ENCODE measurements at places on chromosomes 13 and 19.

GRCh38 chr13:30319655-30320054, 12.3 kb upstream of the KATNAL1 start:
- H3K36me3 ChIP-seq, result no peaks in the 10 kb centered on the region
- H3K4me1 ChIP-seq, result no peaks in the 10 kb centered on the region
- DNase-seq, result no peak
- H3K4me3 ChIP-seq, result no peak overlapping the region
- no peaks in the 10 kb centered on the region for H3K27me3 ChIP-seq
- no peak overlapping the region for H3K27ac ChIP-seq

GRCh38 chr19:12000152-12000981, 35.1 kb downstream of the ZNF433 start:
- no peaks in the 10 kb centered on the region for H3K27me3 ChIP-seq
- H3K4me1 ChIP-seq, result peaks cover 19% of the 10 kb centered on the region
- DNase-seq, result peak; percentile 70
- peaks cover 49% of the 10 kb centered on the region for H3K36me3 ChIP-seq
- H3K4me3 ChIP-seq, result no peak overlapping the region

- DNase-seq, result no peak
- H3K4me1 ChIP-seq, result no peaks in the 10 kb centered on the region
- H3K27me3 ChIP-seq, result no peaks in the 10 kb centered on the region
- no peak overlapping the region for H3K4me3 ChIP-seq
Measured at GRCh38 chr19:28075229-28075628, 1137.7 kb downstream of the UQCRFS1 start.

- no peak overlapping the region for H3K27ac ChIP-seq
- no peaks in the 10 kb centered on the region for H3K36me3 ChIP-seq
- H3K4me1 ChIP-seq, result peaks cover 5% of the 10 kb centered on the region
- H3K4me3 ChIP-seq, result no peak overlapping the region
Measured at GRCh38 chr13:44583137-44583536, 7.0 kb upstream of the TSC22D1 start.

DNA sequence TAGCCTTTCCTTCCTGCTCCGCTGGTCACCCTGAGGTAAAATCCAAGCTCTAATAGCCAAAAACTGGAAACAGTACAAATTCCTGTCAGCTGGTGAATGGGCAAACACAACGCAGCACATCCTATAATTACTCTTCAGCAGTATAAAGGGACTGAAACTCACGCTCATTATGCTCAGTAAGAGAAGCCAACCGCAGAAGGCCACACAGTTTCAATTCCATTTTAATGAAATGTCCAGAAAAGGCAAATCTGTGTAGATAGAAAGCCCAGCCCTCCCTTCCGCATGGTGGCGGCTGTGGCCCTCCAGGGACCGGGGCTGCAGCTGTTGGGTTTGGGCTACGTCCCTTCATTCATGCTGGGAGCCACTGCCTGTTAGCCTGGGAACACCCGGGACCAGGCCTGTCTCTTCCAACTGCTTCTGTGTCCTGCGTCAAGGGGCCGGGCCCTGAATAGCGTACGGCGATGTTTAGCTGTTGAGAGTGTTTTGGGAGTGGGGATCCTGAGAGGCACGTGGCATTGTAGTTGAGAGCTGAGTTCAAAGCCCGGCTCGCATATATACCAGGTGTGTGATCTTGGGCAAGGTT, 23.5 kb downstream of the NKPD1 start:
- no peak overlapping the region for H3K27ac ChIP-seq
- H3K4me3 ChIP-seq, result no peak overlapping the region
- no peaks in the 10 kb centered on the region for H3K4me1 ChIP-seq
- H3K36me3 ChIP-seq, result no peaks in the 10 kb centered on the region
- no peaks in the 10 kb centered on the region for H3K27me3 ChIP-seq

GRCh38 chr13:100564444-100565223, 24.0 kb downstream of the GGACT start:
- no peak for DNase-seq
- H3K4me1 ChIP-seq, result no peaks in the 10 kb centered on the region
- H3K36me3 ChIP-seq, result peaks cover 12% of the 10 kb centered on the region
- no peak overlapping the region for H3K27ac ChIP-seq

DNA sequence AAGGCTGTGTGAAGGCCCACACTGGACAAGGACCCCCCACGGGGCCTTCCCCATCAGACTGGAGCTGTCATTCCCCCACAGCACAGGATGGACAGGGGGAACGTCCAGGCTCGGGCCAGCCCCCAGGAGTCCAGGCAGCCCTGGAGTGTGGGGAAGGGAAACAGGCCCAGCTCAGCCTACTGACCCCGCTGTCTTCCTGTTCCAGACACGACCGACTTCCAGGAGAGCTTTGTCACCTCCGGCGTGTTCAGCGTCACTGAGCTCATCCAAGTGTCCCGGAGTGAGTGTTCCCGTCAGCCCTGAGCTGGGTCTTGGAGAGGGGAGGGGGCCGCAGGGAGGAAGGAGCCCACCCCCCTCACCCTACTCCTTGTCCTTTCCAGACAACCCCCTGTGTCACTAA, 47.0 kb downstream of the SMIM24 start:
- no peak overlapping the region for H3K4me3 ChIP-seq
- peaks cover 10% of the 10 kb centered on the region for H3K4me1 ChIP-seq

- H3K36me3 ChIP-seq, result peaks cover 48% of the 10 kb centered on the region
- H3K27ac ChIP-seq, result no peak overlapping the region
- DNase-seq, result no peak
- no peaks in the 10 kb centered on the region for H3K27me3 ChIP-seq
- H3K4me1 ChIP-seq, result peaks cover 16% of the 10 kb centered on the region
Measured at GRCh38 chr13:77213644-77214043, 113.2 kb downstream of the MYCBP2 start.

DNA sequence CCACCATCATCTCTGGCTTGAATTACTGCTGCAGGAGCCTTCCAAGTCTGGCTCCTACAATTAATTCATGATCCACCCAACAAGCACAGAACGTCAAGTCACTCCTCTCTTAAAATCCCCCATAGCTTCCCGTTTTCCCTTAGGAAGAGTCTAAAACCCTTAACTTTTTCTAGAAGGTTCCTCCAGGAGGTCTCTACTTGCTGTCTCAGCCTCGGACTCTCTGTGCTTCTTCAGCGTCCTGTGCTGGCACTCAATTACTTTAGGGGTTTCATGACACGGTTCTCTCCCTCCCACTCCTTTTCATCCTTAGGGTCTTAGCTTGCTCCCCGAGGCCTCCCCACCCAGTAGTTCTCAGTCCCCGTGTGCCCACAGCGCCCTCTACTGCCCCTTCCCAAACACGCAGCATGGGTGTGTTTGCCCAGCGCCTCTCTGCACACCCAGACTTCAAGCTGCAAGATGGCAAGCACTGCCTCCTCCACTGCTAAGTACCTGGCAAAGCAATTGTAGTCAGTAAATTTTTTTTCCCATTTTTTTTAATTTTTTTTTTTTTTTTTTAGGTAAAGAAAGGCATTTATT, 25.8 kb upstream of the MAP3K10 start:
- H3K27me3 ChIP-seq, result no peaks in the 10 kb centered on the region
- H3K4me1 ChIP-seq, result peaks cover 13% of the 10 kb centered on the region
- H3K4me3 ChIP-seq, result no peak overlapping the region
- no peaks in the 10 kb centered on the region for H3K36me3 ChIP-seq

- no peaks in the 10 kb centered on the region for H3K4me1 ChIP-seq
- H3K4me3 ChIP-seq, result no peak overlapping the region
- DNase-seq, result no peak
- H3K27me3 ChIP-seq, result peaks cover 4% of the 10 kb centered on the region
Measured at GRCh38 chr13:80276371-80277289, 64.3 kb downstream of the SPRY2 start.

DNA sequence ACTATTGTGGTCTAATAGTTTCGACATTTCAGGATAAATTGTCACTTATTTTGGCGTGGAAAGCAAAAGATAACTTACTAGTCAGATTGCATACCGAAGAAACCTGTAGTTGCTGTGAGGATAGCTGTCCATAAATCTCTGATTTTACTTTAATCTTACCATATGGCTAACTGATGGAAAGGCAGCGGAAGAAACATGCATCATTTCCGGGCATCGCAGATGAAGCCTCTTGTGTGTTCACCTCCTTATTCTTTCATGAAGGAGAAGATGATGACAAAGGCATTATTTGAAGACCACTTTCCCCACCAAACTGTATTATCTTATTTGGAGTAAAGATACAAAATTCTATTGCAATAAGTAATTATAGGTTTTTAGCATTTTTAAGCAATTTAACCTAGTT, 763.6 kb upstream of the SLITRK6 start:
- no peak for DNase-seq
- H3K27ac ChIP-seq, result no peak overlapping the region
- no peak overlapping the region for H3K4me3 ChIP-seq
- no peaks in the 10 kb centered on the region for H3K4me1 ChIP-seq
- no peaks in the 10 kb centered on the region for H3K36me3 ChIP-seq
- no peaks in the 10 kb centered on the region for H3K27me3 ChIP-seq

GRCh38 chr13:108769213-108770070, 140.0 kb downstream of the MYO16 start:
- H3K4me3 ChIP-seq, result no peak overlapping the region
- no peak overlapping the region for H3K27ac ChIP-seq
- no peaks in the 10 kb centered on the region for H3K4me1 ChIP-seq

- H3K36me3 ChIP-seq, result peaks cover 2% of the 10 kb centered on the region
- H3K4me3 ChIP-seq, result no peak overlapping the region
- H3K27me3 ChIP-seq, result no peaks in the 10 kb centered on the region
- no peak overlapping the region for H3K27ac ChIP-seq
Measured at GRCh38 chr13:28753208-28753892, 34.6 kb upstream of the SLC46A3 start.

- no peaks in the 10 kb centered on the region for H3K27me3 ChIP-seq
- H3K36me3 ChIP-seq, result no peaks in the 10 kb centered on the region
- H3K4me1 ChIP-seq, result no peaks in the 10 kb centered on the region
- no peak overlapping the region for H3K4me3 ChIP-seq
- H3K27ac ChIP-seq, result no peak overlapping the region
- DNase-seq, result no peak
Measured at GRCh38 chr13:85662186-85662585, 137.0 kb downstream of the SLITRK6 start.

DNA sequence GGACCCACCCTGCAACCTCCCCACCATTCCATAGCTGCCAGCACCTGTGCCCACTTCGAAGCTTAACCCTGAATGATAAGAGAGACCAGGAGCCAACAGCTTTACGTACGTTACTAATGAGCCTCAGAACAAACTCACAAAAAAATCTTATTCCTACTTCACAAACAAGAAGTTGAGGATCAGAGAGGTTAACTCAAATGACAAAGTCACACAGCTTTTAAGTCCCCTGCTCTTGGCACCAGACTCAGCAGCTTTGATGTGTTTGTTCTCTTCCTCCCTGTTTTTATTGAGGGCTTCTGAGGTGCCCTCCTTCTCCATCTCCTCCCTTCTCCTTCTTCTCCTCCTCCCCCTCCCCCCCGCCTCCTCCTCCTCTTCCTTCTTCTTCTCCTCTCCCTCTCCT, 115.4 kb downstream of the ZDHHC20 start:
- no peak overlapping the region for H3K4me3 ChIP-seq
- no peaks in the 10 kb centered on the region for H3K36me3 ChIP-seq
- H3K27ac ChIP-seq, result peak overlapping the region; percentile 18
- H3K4me1 ChIP-seq, result peaks cover 25% of the 10 kb centered on the region
- H3K27me3 ChIP-seq, result no peaks in the 10 kb centered on the region
- no peak for DNase-seq

- H3K4me3 ChIP-seq, result peak overlapping the region; percentile 64
- H3K27me3 ChIP-seq, result peaks cover 5% of the 10 kb centered on the region
- DNase-seq, result no peak
- peaks cover 16% of the 10 kb centered on the region for H3K4me1 ChIP-seq
- H3K27ac ChIP-seq, result no peak overlapping the region
Measured at GRCh38 chr19:1400281-1401137, 833 bp downstream of the GAMT start.

All from activated naive CD4-positive, alpha-beta T cell treated with anti-CD3 and anti-CD28 coated beads for 36 hours (primary cell).